NCI-H2029 (cell line): ENCODE measurements at places on chromosomes 7 and 10.

DNA sequence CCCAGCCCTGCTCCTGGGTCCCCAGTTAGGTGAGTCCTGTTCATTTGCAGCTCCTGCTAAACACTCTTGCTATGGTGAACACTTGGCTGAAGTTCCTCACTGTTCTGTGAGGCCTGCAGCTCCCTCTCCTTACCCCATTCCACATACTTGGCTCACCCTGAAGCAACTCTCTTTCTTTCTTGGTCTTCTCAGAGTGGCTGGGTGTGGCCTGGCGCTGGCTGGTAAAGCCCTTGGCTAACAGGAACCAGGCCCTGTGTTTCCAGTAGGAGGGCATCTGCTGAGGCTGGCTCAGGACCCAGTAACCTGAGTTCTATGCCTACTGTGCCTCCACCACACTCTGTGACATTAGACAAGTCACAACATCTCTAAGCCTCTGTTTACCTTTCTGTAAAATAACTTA, 53.1 kb upstream of the COL13A1 start:
- DNase-seq = no peak

GRCh38 chr10:56698506-56698905, 337.4 kb upstream of the ZWINT start:
- no peak for DNase-seq

- DNase-seq = peak; percentile 35
Observed at GRCh38 chr10:96720422-96721206, at the start of gene PIK3AP1. TSS of gene PIK3AP1 (minus strand) at chr10:96720514. CDS start at chr10:96720394, 120 bp downstream.

DNA sequence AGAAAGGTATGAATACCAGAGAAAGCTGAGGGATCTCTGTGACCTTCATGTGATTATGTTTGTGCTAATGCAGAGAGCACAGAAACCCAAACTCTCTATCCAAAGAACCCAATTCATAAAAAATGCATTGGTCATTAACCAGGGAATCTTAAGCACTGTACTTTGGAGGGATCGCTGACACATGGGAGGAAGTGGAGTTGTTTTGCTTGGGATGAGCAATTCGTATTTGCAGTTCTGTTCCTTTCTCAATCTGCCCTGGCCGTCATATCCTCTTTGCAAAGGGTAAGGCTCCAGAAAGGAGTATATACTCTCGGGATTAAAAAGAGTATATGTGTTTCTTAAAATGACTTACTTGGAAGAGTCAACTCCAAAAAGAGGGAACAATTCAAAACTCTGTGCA, 221.3 kb downstream of the POU6F2 start:
- DNase-seq = no peak

DNA sequence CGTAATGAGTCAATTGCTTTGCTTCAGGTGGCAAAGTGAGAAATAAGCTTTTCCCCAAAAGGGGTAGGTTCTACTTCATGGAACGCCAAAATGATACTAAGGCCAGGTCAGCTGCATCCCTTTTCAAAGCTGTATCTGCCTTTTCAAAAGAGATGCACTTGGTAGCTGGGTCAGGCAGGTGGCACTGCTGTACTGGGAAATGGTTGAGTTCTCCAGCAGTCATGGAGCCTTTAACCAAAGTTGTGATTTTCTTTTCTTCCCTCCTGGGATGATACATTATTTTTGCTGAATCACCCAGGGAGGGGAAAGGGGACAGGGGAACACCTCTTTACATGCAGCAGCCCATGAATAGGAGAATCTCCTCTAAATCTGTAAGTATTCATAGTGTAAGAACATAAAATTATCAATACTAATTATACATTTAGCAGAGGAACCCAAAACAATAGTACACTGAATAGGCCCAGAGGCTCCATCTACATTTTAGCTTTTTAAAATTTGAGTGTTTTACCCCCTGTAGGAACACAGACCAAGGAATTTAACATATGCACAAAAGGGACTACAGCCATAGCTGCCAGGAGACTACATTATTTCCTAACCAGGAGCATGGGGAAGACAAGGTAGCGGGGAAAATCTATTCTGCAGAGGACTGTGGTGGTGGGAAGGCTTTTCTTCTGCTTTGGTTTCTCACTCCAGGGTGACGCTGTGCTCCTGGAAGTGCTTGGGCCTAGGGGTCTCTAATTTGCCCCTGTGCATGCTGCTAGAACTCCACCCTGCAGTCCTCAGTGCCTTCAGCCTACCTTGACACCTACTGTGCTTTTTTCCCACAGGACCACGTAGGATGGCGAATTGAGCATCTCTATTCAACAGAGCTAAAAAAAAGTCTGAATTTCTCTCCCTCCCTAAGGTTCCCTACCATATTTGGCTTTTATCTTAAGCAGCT, 6.4 kb upstream of the GPR22 start:
- peak; percentile 34 for DNase-seq

GRCh38 chr7:85685901-85686300, 499.0 kb upstream of the SEMA3D start:
- no peak for DNase-seq

DNA sequence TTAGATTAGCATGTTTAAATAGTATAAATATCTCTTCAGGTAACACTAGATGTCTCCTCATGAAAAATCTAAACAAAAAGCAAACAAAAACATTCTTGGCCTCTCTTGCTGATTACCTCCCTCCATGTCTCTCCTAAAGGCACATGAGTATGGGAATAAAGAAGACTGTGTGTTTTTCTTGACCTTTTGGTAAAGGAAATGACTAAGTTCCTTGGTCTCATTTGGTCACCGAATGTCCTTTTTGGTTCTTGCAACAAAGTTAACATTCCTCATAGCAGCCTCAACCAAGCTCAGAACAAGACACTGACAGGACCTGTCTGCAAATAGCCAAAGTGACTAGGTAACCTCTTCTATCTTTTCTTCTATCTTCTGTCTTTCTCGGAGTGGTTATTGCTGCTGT, 35.5 kb downstream of the POM121L12 start:
- DNase-seq = no peak

GRCh38 chr10:31656851-31657433, 271.7 kb downstream of the ARHGAP12 start:
- no peak for DNase-seq

DNA sequence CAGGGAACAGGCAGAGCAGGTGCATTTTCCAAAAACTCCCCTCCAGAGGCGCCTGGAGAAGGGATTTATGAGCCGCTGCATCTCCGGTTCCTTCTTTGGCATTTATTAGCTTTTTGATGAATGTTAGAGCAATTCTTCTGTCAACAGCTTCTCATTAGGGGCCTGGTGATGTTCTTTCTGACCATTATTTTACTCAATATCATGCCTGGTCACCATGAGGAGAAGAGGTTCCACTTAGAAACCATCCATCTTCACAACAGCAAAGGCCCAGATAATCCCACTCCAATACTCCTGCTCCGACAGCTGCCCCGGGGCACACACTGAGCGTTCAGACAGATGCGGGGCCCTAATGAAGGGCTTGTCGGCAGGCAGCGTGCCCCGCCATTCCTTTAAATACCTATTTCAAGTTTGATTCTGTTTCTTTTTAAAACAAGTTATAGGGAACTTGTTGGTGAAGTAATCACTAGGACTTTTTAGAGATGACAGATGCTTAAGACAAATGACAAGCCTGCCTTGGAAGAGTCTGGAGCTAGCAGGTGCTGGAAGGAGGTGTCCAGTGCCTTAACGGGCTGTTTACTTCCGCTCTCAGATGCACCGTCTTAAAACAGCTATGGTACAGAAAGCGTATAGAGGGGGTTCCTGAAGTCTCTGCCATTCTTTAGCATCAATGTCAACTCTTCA, 31.7 kb downstream of the ECHDC3 start:
- no peak for DNase-seq

DNA sequence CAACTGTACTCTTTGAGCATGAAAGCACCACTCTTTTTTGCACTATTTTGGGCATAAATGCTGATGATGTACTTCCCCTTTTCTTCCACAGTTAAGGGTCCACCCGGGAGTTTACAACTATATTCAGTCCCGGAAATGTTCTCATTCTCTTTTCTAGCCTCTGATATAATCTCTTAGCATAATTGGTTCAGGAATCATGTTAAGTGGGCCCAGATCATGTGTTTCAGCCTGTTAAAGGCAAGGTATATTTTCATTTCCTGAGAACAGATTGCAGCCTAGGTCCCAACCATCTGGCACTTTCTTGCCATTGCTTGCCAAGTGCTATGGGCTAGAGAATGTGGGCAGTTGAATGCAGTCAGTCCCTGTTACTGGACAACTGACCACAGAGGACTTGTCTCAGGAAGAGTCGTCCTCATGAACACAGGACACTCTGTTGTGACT, 111.4 kb upstream of the GLCCI1 start:
- DNase-seq = no peak

- DNase-seq = no peak
Observed at GRCh38 chr7:108076156-108076555, 54.0 kb downstream of the LAMB4 start.

- DNase-seq = no peak
Observed at GRCh38 chr7:33806298-33807154, 98.8 kb upstream of the BMPER start.

DNA sequence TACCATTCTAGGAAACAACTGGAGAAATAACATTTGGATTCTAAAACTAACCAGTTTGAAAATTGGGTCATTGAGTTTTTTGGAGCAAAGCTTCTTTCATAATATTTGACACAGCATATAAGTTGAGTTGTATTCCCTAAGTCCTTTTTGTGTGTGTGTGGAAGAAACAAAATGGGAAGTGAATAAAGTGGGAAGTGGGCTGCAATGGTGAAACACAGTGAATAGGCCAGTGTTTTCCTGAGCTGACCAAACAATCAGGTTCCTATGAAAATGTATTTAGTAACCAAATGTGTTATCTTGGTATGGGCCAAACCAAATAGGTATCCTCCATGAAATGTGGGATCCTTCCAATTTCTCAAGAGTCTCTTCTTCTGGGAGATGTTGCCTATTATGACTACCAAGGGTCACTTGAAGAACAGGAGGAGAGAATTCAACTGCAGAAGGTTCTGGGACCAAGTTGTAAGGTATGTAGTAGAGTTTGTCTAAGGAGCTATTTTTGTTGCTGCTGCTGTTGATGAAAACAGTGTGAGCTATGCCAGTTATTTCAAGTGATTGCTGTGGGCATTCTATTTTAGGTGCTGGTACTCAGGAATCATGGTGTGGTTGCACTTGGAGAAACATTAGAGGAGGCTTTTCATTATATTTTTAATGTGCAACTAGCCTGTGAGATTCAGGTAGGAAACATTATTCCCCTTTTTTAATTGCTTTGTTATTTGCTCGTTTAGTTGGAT, 88.3 kb upstream of the MXI1 start:
- DNase-seq = no peak

DNA sequence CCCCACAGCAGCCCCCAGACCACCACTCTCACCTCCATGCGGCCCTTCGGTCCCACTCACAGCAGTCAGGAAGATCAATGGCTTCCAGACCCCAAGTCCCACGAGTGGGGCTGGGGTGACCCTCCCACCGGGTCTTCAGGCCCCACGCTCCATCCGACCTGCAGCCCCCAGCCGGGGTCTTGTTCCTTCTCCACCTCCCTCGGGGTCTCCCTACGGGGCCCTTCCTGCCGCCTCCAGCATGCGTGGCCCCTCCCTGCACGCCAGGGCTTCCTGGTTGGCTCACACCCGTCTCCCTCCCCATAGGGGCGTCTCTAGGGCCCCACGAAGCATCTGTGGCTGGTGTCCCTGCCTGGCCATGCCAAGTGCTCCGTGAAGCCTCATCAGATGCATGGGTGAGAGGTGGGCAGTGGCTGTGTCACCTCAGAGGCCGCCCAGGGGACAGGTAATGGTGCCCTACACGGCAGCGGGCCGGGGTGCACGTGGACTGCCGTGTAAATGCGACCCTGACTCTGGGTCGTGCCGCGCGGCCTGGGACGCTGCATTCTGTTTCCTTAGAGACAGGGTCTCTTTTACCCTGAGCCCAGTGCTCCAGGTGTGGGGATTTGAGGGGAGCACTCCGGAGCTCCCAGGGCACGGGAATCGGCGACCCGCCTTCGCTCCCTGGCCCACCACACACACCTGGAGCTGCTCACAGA, 19.9 kb downstream of the ADAP1 start:
- no peak for DNase-seq

DNA sequence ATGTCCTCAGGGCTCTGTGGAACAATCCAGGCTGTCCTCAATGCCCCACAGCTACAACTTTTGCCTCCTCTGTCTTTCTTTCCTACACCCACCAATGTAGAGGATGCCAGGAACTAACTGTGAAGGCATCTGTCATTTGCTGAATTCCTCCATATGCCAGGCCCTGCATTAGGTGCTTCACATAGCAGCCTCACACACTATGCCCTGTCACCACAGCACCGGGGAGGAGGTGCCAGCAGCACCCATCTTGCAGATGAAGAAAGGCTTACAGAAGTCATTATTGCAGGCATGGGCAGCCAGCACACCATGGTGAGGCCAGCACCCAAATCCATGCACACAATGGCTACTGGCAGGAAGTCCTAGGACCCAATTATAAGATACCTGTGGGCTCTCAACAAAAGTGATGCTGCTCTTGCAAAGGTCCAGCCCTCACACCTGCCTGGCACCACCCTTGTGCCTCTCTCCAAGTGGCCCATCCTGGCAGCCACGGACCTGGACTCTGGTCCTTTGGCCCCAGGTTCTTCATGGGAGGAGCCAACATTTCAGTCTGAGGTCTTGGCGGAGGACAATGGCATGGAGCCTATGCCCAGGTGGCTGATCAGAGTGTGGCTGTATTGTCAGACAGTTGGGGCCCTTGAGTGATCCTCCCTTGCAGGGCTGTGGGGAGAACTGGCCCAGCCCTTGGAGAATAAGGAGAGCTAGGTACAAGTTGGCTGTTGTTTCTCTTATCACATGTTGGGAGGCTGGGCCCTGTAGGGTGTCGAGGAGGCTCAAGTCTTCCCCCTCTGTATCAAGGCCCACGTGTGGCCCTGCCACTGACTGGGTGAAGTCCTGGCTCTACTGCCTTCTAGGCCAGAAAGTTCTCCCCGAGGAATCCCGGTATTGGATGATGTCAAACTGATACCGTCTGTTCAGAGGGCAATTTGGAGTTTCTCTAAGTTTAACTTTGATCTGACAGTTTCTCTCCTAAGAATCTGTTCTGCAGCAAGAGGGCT, 14.4 kb upstream of the MYL7 start:
- no peak for DNase-seq

GRCh38 chr7:50542132-50542531, 23.1 kb downstream of the DDC start:
- DNase-seq = no peak

GRCh38 chr7:81903115-81903514, 133.3 kb upstream of the HGF start:
- DNase-seq = no peak

GRCh38 chr7:82012453-82012852, 242.6 kb upstream of the HGF start:
- no peak for DNase-seq

- no peak for DNase-seq
Observed at GRCh38 chr10:98293550-98294269, 25.7 kb upstream of the LOXL4 start.

GRCh38 chr7:20993693-20994092, 207.0 kb upstream of the SP8 start:
- no peak for DNase-seq

- DNase-seq = no peak
Observed at GRCh38 chr10:28139138-28139537, 140.3 kb upstream of the ODAD2 start.

DNA sequence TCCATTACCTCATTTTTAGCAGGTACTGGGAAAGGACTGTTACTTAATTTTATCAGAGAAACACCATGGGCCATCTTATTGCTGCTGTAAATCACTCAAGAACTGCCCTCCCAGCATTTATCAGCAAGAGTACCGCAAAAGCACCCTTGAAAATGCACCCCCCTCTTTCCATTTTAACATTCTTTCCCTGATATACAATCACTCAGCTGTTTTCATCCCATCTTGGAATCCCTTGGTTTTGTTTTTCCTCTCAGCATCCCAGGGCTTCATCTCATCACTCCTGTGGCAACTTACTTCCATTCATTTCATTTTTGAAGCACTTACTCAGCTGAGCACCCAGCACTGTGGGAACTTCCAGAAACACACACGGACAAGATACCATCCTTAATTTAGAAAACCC, 36.5 kb downstream of the RAPGEF5 start:
- no peak for DNase-seq
